ENCODE measurements at places on chromosomes 5 and 9.

DNA sequence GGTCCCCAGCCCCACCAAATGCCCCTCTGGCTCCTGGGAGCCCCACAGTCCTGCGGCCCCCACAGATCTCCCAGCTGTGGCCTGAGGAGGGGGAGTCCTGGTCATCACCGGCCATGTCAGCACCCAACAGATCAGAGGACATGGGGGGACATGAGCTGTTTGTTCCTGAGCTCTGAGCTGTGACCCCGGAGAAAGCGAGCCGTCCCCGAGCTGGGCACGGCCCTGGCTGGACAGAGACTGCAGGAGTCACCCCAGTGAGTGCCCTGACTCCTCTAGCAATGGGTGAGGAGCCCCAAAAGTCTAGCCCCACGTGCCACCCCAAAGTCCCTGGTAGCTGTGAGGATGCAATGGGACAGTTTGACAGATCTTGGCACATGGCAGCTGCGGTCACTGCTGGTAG, 25.7 kb downstream of the CCDC187 start:
- DNase-seq, result no peak

- peak; percentile 72 for DNase-seq
These were observed 6.8 kb upstream of the RECK start for GRCh38 chr9:36029765-36030528.

GRCh38 chr5:157719245-157719644, 12.0 kb upstream of the THG1L start:
- DNase-seq, result no peak

DNA sequence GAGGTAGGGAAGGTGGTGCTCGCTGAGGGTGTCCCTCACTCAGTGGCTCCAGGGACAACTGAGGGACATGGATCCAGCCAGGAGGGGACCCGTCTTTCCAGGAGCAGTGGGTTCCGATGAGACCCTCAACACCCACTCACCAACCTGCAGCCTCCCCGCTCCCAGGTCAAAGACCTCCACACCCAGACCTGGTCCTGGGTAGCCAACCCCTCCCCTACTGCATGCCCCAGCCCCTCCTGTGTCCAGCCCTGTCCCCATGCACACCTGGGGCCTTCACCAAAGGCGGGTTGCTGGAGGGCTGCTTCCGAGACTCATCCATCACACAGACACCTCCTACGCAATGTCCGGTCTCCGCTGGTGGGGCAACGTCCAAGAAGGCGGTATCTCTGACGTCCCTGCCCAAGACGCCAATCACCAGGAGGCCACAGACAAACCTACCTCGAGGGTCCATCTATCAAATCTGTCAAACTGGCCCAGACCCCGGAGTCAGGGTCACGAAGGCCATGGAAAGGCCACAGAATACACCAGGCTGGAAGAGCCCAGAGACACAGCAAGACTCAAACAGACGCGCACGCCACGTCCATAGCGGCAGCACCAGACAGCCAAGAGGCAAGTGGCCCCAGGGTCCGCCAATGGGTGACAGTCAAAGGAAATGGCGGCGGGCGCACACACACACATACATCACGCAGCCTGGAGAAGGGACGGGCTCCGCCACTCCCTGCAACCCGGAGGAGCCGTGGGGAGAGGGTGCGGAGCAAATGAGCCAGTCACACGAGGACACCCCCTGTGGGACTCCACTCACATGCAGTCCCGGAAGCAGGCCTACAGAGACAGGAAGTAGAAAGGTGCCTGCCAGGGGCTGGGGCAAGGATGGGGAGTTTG, 10.8 kb downstream of the NACC2 start:
- no peak for DNase-seq

GRCh38 chr5:176743868-176744583, 66.3 kb upstream of the UNC5A start:
- no peak for DNase-seq

GRCh38 chr5:1662559-1663085, 137.0 kb downstream of the MRPL36 start:
- DNase-seq, result no peak

DNA sequence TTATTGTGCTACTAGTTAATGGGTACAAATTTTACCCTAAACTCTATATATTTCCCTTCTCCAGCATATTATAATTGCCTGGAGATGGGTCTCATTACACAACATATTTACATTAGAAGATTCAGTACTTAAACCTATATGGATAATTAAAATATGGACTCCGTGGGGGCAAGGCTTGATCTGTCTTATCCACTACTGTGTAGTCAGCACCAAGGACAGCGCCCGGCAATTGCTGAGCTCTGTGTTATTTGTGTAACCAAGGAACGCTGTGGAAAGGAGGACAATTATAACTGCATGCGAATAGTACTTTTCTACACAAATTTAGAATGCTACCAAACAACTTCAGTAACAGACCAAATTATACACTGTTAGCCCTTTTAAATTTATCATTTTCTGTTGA, 77.7 kb downstream of the DNAH5 start:
- peak; percentile 24 for DNase-seq

- DNase-seq, result no peak
These were observed 31.0 kb downstream of the CAMK4 start for GRCh38 chr5:111255169-111255568.

DNA sequence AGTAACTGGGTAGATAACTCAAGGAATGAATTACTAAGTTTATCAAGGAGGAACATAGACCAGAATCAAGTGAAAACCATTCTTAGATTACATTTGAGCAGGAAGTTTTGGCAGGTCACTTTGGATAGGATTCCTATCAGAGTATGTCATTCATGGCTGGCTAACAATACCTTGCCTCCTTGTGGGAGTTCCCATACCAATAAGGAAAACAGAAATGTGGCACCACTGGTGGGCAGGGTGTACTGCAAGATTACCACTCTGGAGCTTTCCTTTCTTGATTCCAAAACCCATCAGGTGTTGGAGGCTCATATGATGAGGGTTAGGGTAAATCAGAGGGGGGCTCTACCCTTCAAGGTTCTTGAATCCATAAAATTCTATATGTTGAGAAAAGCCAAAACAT, 18.6 kb upstream of the SPATA31D1 start:
- DNase-seq, result no peak

DNA sequence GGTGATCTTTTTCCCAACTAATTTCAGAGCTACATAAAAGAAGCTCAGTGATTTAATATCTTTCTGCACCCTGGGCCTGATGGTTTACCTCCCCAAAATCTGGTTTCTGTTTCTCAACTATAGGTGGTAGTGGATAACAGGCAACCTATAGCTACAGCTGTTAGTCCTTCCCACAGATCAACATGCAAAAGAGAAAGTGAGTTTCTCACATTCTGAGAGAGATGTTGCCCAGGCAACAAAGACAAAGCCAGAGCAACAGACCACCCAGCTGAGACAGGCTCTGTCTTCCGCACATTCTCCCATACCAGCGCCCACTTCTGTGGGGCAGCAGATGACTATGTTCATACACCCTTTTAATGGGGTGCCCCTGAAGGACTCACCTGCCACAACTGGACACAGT, 40.7 kb upstream of the PPP2R2B start:
- no peak for DNase-seq

- no peak for DNase-seq
These were observed 545.2 kb downstream of the CSNK1G3 start for GRCh38 chr5:124056991-124057723.
